Spinal cord (tissue), 10 donors: ENCODE measurements at places on chromosomes 7 and 10. TPM values are rescaled to one million over a fixed set of nuclear protein-coding genes. Genes with fewer than 3 reads are reported as not detected.

The SCART1 gene
- 1.7 TPM for total RNA-seq

The ACBD7 gene
- 59.7 TPM for total RNA-seq

The SAP25 gene
- 1.9 TPM for total RNA-seq

The FGFBP3 gene
- 9.5 TPM for total RNA-seq

The TNS3 gene
- 58.6 TPM for total RNA-seq

The NDUFA5 gene
- total RNA-seq: 170 TPM

GRCh38 chr10:5012595-5012994 lies 8.9 kb upstream of the AKR1C2 start:
- DNase-seq: no peak

DNA sequence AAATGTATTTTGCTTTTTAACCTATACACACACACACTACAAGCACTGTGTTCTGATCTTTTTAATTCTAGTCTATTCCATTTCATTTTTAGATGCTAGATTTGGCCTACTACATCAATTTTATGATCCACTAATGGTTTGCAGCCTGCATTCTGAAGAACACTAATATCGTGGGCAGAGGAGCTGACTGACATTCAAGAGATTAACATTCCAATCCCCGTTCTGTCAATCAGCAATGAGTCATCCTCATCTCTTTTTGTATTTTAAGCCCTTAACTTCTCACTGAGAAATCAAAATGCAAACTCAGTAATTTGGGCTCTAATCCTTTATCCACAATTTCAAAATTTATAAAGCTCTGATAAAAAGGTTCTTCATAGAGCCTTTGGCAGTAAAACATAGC lies 47.1 kb upstream of the GAD2 start:
- peak; percentile 22 for DNase-seq

- no peak for DNase-seq
Observed at GRCh38 chr10:110101464-110102144, 93.8 kb downstream of the ADD3 start.

GRCh38 chr7:504221-505111 lies 15.2 kb downstream of the PDGFA start:
- DNase-seq: no peak

- DNase-seq: no peak
Observed at GRCh38 chr7:144063710-144064109, 5.9 kb upstream of the OR2A25 start.

DNA sequence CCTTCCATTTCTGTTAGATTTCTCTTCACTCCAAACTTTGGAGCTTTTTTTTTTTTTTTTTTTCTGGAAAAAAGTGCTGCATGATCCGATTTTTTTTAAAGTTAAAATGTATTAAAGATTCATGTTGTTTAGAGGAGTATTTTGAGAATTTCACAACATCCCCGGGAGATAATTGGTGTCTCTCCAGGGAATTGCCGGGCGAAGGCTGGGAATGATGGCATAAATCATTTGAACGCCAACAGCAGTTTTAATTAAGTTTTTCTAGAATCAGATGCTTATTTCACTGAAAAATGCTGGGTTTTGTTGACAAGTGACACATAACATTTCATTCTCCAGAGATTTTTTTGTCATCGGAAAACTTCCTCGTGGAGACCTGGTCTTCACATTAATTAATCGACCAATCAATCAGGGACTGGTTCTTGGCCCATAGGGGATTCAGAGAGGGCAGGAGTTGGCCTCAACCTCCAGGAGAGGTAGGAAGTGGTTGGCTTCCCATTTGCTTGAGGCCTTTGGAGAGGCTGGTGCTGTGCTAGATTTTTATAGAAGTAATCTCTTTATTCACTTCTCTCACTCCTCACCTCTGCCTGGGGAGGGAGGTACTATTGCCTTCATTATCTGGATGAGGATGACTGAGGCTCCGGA lies 439.4 kb downstream of the TYW1 start:
- no peak for DNase-seq

DNA sequence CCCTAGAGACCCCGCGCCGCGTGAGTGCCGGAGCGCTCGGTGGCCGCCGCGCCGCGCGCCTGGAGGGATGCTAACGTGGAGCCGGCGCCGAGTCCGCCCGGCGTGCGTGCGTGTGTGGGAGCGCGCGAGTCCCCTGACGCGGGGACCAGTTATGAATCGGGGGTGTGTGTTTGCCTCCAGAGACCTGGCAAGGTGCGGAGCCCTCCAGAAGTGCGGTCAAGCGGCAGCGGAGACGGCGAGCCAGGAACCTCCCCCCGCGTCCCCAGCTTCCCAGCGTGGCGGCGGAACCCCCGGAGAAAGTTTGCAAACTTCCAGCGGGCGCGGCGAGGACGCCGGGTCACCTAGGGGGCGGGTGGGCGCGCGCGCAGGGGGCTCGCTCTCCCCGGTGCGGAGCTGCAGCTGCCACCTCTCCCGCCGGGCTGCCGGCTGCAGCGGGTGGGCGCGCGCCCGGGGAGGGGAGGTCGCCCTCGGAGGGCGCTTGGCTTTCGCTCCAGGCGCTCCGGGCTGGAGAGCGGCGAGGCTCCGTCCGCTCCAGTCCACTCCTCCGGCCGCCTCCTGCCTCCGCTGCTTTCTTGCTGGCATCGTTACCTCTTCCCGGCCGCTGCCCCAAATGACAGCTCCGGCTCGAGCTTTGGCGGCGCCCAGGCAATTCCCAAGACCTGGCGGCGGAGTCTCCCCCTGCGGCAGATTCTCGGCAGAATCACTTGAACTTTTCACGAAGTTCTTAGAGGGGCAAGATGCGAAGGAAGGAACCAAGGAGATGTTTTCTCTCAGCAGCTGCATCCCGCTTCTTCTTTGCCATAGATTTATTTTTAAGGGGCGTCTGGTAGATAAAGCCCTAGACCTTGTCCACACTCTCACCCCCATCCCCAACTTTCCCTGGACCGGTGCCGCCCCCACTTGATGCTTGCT lies 2.3 kb upstream of the CREB5 start:
- no peak for DNase-seq

- DNase-seq: no peak
Observed at GRCh38 chr7:29276199-29276598, 81.6 kb downstream of the CHN2 start.

DNA sequence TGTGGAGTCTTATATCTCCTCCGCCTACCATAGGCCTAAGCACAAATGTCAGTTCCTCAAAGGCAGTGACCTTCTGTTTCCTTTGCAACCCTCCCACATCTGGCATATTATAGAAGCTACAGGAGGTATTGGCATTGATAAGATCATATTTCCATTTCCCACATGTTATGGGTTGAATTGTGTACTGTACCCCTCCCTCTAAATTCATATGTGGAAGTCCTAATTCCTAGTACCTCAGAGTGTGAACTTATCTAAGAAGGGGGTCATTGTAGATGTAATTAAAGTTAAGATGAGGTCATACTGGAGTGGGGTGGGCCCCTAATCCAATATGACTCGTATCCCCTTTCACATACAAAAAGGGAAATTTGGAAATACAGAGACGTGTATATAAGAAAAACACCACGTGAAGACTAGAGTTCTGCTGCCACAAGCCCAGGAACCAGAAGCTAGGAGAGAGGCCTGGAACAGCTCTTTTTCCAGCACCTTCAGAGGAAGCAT lies 6.1 kb upstream of the LAMB4 start:
- no peak for DNase-seq

- peak; percentile 58 for DNase-seq
Observed at GRCh38 chr7:104358446-104359132, 30.2 kb downstream of the LHFPL3 start.

DNA sequence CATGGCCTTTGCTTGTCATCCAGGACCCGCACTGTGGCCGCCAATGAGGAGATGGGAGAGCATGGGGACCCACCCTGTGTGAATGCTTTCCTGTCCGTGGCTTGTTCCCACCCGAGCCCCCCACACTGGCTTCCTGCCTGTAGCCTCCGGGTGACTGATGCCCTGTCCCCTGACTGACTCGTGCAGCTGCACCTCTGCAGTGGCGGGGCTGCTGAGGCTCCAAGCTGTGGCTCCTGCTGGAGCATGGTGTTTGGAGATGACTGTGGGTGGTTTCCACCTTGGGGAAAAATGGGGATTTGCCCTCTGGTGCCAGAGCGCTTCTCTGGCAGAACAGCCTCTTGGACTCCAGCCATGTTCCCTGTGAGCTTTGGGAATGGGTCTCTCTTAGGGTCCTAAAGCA lies 2.1 kb downstream of the CAMK1D start:
- no peak for DNase-seq

DNA sequence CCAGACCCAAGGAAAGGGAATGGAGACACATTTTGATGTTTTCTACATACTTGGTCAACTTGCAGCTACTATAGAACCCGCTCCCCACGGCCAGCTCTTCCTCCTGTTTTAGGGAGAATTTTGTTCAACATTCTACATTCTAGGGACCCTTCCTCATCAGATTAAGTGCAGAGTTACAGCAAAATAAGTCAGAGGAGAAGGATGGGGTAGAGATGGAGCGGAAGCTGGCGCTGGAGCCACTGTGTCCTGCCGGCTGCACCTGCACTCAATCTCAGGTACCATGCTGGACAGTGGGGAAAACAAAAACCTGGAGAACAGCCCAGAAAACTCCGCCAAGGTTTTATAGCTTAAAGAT lies 79.4 kb upstream of the EN2 start:
- DNase-seq: no peak

DNA sequence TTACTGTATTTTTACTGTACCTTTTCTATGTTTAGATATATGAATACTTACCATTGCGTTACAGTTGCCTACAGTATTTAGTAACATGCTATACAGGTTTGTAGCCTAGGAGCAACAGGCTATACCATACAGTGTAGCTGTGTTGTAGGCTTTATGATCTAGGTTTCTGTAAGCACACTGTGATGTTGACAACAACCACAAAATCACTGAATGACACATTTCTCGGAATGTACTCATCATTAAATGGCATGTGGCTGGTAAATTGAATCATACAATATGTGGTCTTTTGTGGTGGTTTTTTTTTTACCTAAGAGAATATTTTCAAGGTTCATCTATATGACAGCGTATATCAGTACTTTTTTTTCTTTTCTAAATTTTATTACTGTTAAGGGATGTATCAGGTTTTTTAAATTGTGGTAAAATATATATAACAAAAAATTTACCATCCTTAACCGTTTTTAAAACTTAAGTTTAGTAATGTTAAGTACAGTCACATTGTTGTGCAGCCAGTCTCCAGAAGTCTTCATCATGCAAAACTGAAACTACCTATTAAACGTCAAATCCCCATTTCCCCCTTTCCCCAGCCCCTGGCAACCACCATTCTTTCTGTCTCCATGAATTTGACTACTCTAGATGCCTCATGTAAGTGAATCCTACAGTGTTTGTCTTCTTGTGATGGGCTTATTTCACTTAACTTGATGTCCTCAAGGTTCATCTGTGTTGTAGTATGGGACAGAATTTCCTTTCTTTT lies 21.5 kb downstream of the BTAF1 start:
- no peak for DNase-seq

- DNase-seq: no peak
Observed at GRCh38 chr7:118152149-118152548, 31.8 kb upstream of the LSM8 start.

- DNase-seq: no peak
Observed at GRCh38 chr10:71621231-71622153, 98.1 kb downstream of the C10orf105 start.

GRCh38 chr7:156703773-156704482 lies 63.4 kb downstream of the RNF32 start:
- no peak for DNase-seq
